ENCODE measurements at places on chromosomes 6 and 20.
A peak's percentile ranks its signal among the peaks of the same experiment; 100 is the strongest.

- no peak for DNase-seq
Measured at GRCh38 chr6:124040655-124041054, 237.0 kb downstream of the NKAIN2 start.

GRCh38 chr6:121733234-121733633, 297.8 kb downstream of the GJA1 start:
- DNase-seq = no peak

DNA sequence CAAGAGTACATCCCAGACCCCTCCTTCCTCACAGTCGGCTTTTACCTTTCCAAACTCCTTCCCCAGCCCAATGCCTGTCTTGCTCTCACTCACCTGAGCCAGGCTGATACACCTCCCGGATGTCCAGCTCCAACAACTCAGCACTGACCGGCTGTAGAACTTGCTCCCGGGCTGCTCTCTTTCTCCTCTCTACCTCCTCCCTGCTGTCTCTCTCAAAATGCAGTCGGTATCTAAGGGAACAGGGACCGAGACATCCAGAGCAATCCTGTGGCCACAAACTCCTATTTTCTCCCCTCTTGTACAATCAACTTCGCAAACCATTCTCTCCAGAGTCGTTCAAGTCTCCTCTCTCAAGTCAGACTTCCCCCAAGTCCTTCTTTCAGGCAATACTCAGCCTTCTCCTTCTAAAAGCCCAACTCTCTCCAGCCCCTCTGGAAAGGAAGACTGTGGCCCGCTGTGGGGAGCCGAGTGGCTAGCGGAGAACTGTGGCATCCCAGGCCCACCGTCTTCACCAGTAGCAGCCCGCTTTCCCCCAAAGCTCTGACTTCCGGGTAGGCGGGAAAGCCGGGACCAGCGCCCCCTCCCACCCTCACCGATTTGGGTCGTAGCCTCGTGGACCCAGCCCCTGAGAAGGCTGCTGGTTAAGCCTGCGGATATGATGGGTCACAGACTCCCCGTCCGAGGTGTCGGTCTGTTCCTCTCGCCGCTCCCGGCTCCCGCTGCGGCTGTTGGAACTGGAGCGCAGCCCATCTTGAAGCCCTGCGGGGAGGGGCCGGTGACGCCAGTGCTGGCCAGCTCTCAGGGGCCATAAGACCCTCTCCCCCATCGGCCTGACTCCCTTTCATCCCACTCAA, 1.1 kb downstream of the GNL1 start:
- DNase-seq = peak; percentile 64

- DNase-seq = peak; percentile 8
Measured at GRCh38 chr20:54431156-54431944, 44.0 kb upstream of the DOK5 start.

- peak; percentile 33 for DNase-seq
Measured at GRCh38 chr6:16183187-16183664, 54.3 kb downstream of the MYLIP start.

DNA sequence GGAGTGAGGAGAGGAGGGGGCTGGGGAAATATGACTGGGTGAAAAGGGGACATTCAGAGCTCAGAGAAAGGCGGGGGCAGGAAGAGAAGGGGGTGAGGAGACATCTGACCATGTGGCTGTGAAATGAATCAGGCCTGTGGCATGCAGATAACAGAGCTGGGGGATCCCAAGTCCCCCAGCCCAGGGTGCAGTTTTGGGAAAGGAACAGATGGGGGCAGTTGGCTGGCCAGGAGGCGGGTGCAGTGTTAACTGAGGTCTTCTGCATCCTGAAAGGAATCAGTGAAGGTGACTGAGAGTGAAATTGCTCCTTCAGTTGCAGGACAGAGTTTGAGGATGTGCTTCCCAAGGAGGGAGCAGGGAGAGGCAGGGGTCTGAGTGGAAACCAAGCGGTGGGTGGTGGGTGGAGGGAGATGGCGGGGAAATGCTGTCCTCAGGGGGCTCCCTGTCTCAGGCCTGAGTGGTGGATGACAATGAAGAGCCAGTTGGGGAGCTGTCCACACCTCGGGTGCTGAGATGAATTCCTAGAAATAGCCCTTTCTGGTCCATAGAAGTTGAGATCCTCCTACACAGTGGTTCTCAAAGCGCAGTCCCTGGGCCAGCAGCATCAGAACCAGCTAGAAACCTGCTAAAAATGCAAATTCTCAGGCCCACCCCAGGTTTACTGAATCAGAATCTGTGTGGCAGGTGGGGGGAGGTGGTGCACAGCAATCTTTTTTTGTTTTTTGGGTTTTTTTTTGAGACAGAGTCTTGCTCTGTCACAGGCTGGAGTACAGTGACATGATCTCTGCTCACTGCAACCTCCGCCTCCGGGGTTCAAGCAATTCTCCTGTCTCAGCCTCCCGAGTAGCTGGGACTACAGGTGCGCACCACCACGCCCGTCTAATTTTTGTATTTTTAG, 26.0 kb upstream of the CCDC167 start:
- DNase-seq = peak; percentile 71

GRCh38 chr6:62174548-62174947, 111.5 kb downstream of the KHDRBS2 start:
- DNase-seq = no peak

DNA sequence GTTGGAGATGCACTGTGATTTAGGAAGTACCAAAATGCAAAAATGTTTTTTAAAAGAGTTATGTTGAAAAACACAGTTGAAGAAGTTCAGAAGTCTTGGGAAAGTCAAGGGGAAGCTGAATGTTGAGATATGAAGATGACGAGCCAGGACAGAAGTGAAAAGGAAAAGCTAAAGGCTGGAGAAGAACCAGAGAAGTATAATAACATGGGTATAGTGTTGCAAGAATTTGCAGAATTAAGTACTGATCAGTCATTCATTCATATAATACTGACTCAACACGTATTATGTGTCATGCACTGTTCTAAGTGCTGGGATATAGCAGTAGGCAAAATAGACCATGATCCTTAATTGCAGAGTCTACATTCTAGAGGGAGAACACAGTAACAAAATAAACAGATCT, 432.8 kb downstream of the CDC5L start:
- DNase-seq = no peak

GRCh38 chr20:13264907-13265306, 43.8 kb downstream of the ISM1 start:
- DNase-seq = no peak

DNA sequence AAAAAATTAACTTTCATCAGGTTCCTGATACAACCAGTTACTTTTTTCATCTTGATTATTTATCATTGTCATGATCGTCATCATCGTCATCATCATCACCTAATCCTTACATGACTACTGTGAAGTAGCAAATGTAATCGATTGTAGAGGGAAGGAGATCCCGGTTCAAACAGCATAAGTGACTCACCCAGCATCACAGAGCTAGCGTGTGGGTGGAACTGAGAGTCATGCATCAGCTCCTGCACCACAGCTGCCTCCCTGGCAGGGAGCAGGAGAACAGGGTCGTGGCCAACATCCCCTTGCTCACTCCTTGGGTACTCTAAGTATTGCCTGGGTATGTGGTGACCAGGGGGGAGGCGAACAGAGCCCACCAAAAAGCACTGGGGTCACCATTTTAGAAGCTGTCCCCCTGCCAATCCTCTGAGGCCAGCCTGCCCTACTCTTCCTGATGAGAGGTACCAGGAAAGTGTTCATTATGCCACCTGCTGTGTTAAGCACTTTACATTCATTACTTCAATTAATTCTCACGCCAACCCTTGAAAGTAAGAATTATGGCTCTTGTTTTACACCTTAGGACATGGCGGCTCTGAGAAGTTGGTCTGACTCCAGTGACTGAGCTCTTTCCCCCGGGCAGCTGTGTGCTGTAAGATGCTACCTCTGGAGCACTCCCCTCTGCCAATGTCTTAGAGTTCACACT, 425.2 kb downstream of the CD83 start:
- peak; percentile 87 for DNase-seq

GRCh38 chr6:160412993-160413392, 64.8 kb downstream of the SLC22A3 start:
- DNase-seq = no peak

DNA sequence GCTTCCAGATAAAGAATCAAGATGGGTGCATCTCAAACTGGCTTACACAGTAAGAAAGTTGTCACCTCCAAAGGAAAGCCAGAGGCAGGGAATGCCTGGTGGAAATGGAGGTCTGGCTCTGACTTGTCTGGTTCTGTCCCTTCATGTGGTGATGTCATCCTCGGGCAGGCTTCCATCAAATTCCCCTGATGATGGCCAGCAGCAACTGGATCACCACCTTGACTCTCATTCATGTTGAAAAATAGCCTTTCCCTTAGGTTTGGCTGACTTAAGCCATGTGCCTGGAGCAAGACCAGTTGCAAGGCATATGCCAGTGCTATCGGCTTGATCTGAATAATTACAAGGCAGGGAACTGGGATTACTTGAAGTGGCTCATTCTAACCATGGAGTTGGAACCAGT, 28.8 kb downstream of the IMPG1 start:
- no peak for DNase-seq

DNA sequence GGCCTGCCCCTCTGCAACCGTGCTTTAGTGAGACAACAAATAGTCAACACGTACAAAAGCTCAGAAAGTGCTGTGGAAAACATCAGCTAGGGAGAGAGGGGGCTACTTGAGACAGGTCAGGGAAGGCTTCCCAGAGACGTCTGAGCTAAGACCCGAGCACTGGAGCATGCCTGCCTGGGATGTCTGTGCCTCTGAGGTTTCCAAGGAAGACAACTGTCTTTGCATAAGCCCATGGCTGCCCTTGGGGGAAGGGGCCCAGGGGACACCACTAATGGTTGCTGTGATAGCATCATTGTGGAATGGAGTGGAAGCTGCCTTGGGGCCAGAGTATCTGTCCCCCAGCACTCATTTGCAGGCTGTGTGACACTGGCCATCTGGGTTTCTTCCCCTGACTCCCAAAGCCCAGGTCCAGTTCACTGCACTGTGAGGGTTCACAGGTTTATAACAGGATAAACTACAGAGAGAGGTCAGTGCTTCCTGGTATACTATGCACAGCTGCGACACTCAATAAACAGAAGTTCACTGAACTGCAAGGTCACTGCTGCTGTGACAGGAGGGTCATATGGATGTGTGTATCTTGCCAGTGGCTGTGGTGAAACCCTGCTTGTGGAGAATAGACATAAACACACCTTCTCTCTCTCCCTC, 1.5 kb upstream of the ARFGEF2 start:
- DNase-seq = no peak

DNA sequence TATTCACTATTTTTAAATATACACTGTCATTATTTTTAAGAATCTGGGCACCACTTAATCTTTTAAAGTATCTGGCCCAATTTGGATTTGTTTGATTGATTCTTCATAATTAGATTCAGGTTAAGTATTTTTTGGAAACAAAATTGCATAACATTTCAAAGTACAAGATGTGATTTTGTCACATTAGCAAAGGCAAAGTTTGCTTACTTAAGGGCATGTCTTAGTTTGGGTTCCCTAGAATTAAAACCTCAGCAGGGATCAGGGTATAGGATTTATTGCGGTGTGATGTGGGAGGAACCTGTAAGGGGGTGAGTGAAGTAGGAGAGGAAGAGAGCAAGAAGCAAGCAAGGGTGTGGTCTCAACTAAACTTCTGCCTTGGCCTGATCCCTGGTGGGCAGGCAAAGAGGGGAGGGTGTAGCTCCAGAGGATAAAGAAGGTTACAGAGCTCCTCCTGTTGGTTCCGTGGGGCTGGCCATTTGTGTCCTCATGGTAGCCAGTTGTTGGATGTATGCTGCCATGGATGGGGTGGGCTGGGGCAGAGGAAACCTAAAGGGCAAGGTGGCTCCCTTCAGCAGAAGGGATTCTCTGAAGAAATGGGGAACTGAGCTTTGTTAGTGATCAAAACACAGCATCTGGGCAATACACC, 668.7 kb upstream of the SLC35B3 start:
- no peak for DNase-seq

DNA sequence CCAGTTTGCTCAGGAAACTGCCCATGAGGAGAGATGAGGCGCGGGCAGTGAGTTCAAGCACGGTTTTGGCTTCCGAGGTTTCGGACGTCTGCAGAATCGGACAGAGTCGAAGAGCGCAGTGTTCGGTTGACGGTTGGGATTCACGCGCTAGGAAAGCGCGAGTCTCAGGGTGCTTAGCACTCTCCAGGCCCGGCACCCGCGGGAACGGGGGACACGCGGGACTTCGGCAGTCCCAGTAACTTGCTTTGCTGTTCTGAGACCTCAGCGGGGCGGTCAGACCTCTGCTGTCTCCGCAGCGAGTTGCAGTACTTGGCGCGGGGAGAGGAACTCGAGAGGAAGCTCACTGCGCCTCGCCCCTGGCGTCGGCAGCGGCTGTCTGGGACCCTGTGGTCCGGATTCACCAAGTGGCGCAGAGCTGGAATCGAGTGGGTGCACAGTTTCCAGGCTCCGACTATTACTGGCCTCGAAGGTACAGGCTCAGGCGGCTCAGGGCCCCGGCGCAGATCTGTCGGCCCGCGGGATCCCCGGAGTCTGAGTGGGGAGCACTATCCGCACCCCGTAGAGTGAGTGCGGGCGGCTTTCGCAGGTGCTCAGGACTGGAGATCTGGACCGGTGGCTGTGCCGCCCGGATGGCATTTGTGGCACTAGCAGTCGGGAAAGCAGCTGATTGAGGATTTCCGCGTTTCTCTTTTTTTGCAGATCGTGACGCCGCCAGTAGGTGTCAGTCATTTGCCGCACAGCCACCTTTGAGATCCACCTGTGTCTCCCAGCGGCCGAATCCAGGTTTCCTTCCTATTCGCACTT, at the start of gene POM121L2:
Gene POM121L2 (minus strand): TSS at position 128 of the 804 bp plus-strand sequence. CDS start 103 bp downstream, at position 25.
- peak; percentile 80 for DNase-seq

GRCh38 chr6:28977341-28978132, 27.6 kb downstream of the ZNF311 start:
- peak; percentile 59 for DNase-seq

- no peak for DNase-seq
Measured at GRCh38 chr20:59955131-59955796, 3.0 kb upstream of the CDH26 start.

DNA sequence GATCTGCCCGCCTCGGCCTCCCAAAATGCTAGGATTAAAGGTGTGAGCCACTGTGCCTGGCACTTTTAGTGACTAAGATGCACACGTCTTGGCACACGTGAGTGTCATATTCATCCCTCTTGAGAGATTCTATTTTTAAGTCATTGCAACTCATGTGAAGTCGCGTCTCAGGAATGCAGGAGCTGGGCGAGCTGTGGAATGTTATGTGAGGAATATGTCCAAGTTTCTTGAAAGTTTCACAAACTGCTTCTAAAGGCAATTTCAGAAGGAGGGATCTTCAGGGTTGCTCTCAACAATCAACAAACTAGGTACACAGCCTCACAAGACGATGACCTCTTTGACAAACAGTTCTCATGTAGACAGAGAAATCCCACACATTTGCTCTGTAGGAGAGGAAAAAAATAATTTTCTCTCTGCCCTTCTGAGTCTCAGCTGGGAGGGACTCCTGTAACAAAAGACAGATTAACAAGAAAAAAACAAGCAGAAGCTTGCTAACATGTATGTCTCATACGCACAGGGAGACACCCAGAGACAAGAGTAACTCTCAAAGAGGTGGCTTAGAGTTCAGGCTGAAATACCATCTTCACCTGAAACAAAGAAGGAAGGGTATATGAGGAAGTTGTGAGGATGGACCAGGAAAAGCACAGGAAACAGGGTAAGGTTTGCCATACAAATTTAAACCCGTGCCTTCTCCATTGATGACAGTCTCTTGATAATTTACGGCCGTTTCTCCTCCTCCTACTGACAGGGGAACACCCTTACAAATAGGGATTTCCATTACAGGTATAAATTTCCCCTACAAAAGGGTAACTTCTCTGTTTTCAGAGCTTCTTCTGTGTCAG, 45.3 kb upstream of the FAM50B start:
- DNase-seq = peak; percentile 82

All from Daoy (cell line).